Esophagus muscularis mucosa (tissue), 4 donors: ENCODE measurements at places on chromosomes 2 and 18. TPM values are rescaled to one million over a fixed set of nuclear protein-coding genes. Genes with fewer than 3 reads are reported as not detected.

Gene UGT1A3
- not detected for total RNA-seq

Gene SEC11C
- 26.4 TPM for total RNA-seq

Gene ANTXR1
- total RNA-seq = 115 TPM

DNA sequence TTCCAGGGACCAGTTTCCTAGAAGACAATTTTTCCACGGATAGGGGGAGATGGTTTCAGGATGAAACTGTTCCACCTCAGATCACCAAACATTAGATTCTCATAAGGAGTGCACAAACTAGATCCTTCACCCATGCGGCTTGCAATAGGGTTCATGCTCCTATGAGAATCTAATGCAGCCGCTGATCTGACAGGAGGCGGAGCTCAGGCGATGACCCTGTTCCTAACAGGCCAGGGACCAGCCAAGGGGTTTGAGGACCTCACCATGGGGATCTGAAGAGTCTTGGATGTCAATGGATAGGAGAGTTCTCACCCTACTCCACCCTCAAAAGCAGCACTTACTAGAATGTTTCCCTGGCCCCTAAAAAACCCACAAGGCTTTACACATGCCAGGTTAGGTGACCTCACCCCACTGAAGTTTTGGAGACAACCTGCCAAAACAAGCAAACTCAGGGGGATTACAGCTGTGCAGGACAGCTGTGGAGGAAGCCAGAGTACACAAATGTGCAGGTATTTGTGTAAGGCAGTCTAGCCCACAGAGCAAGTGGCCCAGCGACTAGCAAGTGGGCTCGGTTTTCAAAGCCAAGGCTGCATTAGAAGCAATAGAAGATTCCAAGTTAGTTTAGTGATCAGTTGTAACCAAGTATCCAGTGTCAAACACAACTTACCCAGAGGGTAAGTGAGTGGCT, 3.9 kb downstream of the EVA1A start:
- H3K4me3 ChIP-seq = no peak overlapping the region
- peaks cover 17% of the 10 kb centered on the region for H3K4me1 ChIP-seq
- no peak overlapping the region for H3K27ac ChIP-seq
- peak; percentile 83 for DNase-seq
- no peaks in the 10 kb centered on the region for H3K27me3 ChIP-seq

Gene TRIM43
- not detected for total RNA-seq

DNA sequence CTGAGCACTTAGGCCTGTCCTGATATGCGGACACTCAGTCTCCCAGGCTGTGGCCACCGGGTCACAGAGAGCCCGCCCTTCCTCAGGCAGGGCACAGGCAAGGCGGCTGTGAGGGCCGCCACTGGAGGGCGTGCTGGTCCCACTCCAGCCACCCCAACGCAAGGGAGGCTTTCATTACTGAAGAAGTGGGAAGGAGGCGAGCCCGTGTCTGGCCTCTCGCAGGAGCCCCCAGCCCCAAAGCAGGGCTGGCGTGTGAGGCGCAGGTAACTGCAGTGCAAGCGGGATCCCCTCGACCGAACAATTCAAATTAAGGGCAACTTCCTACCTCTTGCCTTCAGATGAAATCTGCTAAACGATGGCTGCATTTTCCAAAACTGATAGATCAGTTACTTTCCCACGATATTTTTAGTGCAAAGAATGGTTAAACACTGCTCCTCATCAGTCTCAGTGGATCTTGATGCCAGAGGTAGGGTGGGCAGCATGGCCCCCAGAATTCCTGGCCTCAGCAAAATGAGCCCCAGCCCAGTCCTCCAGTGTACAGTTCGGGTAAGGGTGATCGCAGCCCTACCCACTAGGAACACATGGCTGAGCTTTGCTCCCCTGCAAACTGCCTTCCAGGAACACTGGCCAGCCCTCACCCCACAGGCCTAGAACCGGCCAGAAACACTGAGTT, 97.2 kb downstream of the SEPTIN10 start:
- no peaks in the 10 kb centered on the region for H3K36me3 ChIP-seq
- H3K4me3 ChIP-seq = no peak overlapping the region
- H3K4me1 ChIP-seq = peaks cover 17% of the 10 kb centered on the region
- DNase-seq = no peak
- H3K27ac ChIP-seq = no peak overlapping the region

DNA sequence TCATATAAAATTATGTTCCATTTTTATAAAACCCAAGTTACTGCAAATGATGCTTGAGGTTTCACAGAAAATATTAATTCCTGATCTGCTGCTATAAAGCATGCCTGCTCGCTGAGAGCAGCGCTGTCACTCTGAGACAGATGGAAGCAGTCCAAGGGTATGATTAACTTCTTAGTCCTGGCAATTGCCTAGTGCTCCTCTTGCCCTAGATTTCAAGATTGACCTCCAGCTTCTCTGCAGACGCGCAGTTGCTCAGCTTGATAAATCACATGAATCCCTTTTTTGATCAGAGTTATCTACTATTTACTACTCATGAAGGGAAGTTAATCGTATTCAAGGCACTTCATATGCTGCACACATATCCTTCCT, 154.6 kb upstream of the REV1 start:
- H3K27me3 ChIP-seq = no peaks in the 10 kb centered on the region
- no peak overlapping the region for H3K27ac ChIP-seq
- DNase-seq = peak; percentile 89
- peaks cover 41% of the 10 kb centered on the region for H3K4me1 ChIP-seq
- no peaks in the 10 kb centered on the region for H3K36me3 ChIP-seq

- no peaks in the 10 kb centered on the region for H3K27me3 ChIP-seq
- peaks cover 75% of the 10 kb centered on the region for H3K4me1 ChIP-seq
- no peak overlapping the region for H3K4me3 ChIP-seq
- H3K27ac ChIP-seq = peak overlapping the region; percentile 49
- no peak for DNase-seq
- no peaks in the 10 kb centered on the region for H3K36me3 ChIP-seq
Observed at GRCh38 chr18:48828691-48829442, 121.9 kb downstream of the SMAD7 start.

Gene CXCR4
- 4.2 TPM for total RNA-seq

DNA sequence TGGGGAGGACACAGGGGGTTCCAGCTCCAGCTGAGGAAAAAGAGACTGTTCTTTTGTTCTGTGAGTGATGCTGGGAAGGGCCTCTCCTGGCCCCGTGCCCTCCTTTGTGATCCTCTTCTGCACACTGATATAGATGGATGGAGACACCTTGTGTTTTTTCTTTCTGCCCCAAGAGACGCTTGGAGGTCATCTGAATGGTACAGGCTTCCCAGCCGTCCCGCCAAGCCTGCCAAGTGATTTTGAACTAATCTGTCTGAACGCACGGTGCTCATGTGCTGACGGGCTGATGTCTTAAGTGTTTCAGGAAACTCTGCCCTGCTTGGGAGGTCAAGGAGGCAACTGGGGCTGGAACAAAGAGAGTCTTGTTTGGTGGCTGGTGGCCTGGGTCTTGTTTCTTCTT, 57.5 kb downstream of the KIF5C start:
- no peaks in the 10 kb centered on the region for H3K27me3 ChIP-seq
- H3K36me3 ChIP-seq = no peaks in the 10 kb centered on the region
- no peak overlapping the region for H3K4me3 ChIP-seq
- H3K4me1 ChIP-seq = no peaks in the 10 kb centered on the region
- DNase-seq = peak; percentile 70
- H3K27ac ChIP-seq = no peak overlapping the region

GRCh38 chr2:15668611-15669305, 77.1 kb downstream of the DDX1 start:
- no peaks in the 10 kb centered on the region for H3K36me3 ChIP-seq
- peaks cover 2% of the 10 kb centered on the region for H3K4me1 ChIP-seq
- H3K27ac ChIP-seq = no peak overlapping the region
- no peak for DNase-seq
- H3K27me3 ChIP-seq = peaks cover 4% of the 10 kb centered on the region
- no peak overlapping the region for H3K4me3 ChIP-seq

GRCh38 chr2:102119255-102119654, 23.3 kb upstream of the IL1R1 start:
- H3K4me1 ChIP-seq = peaks cover 12% of the 10 kb centered on the region
- no peaks in the 10 kb centered on the region for H3K27me3 ChIP-seq
- DNase-seq = no peak
- no peaks in the 10 kb centered on the region for H3K36me3 ChIP-seq
- no peak overlapping the region for H3K27ac ChIP-seq

- peak overlapping the region; percentile 51 for H3K4me3 ChIP-seq
- H3K36me3 ChIP-seq = no peaks in the 10 kb centered on the region
- DNase-seq = no peak
- H3K27ac ChIP-seq = no peak overlapping the region
Observed at GRCh38 chr2:26562811-26563645, 78.1 kb downstream of the CIB4 start.

- H3K27me3 ChIP-seq = no peaks in the 10 kb centered on the region
- no peak overlapping the region for H3K4me3 ChIP-seq
Observed at GRCh38 chr2:65647249-65647842, 214.9 kb upstream of the SPRED2 start.

GRCh38 chr2:191682126-191682525, 4.2 kb downstream of the NABP1 start:
- DNase-seq = no peak
- no peaks in the 10 kb centered on the region for H3K4me1 ChIP-seq
- H3K27ac ChIP-seq = no peak overlapping the region

DNA sequence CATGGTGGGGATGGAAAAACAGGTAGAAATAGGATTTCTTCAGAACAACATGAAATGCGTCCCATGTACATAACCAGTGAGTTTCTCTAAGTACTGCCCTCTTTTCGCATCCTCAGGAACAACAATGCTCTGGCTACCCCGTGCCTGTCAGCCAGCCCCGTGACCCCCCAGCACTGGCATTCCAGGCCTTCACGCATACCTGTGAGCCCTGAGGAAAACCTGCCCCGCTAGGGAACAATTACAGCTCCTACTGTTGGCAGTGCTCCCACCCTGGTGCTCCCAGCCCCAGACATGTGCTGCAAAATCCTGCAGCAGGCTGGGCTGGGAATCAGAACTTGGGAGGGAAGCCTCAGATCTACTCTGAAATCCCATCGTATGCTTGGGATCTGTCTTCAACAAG, 9.1 kb downstream of the SMAD7 start:
- peaks cover 26% of the 10 kb centered on the region for H3K36me3 ChIP-seq
- H3K27ac ChIP-seq = peak overlapping the region; percentile 97
- peaks cover 100% of the 10 kb centered on the region for H3K4me1 ChIP-seq
- no peak for DNase-seq
- no peak overlapping the region for H3K4me3 ChIP-seq
- no peaks in the 10 kb centered on the region for H3K27me3 ChIP-seq

Gene SCN2A
- 0.42 TPM for total RNA-seq

Gene DAPL1
- total RNA-seq = not detected

Gene TUBA4B
- total RNA-seq = not detected

- DNase-seq = no peak
- no peaks in the 10 kb centered on the region for H3K27me3 ChIP-seq
- H3K27ac ChIP-seq = no peak overlapping the region
- H3K4me1 ChIP-seq = no peaks in the 10 kb centered on the region
- H3K4me3 ChIP-seq = no peak overlapping the region
Observed at GRCh38 chr2:71992036-71992435, 155.6 kb downstream of the CYP26B1 start.

DNA sequence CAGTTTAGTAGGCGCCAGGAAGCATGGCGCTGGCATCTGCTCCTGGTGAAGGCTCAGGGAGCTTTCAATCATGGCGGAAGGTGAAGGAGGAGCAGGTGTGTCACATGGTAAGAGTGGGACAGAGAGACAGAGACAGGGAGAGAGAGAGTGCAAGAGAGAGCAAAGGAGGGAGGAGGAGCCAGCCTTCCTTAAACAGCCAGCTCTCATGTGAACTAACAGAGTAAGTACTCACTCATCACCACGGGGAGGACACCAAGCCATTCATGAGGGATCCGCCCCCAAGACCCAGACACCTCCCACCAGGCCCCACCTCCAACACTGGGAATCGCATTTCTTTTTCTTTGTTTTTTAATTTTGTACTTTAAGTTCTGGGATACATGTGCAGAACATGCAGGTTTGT, 40.8 kb upstream of the CLASP1 start:
- H3K4me1 ChIP-seq = peaks cover 13% of the 10 kb centered on the region
- no peak overlapping the region for H3K4me3 ChIP-seq
- no peak overlapping the region for H3K27ac ChIP-seq
- no peak for DNase-seq
- H3K27me3 ChIP-seq = no peaks in the 10 kb centered on the region

DNA sequence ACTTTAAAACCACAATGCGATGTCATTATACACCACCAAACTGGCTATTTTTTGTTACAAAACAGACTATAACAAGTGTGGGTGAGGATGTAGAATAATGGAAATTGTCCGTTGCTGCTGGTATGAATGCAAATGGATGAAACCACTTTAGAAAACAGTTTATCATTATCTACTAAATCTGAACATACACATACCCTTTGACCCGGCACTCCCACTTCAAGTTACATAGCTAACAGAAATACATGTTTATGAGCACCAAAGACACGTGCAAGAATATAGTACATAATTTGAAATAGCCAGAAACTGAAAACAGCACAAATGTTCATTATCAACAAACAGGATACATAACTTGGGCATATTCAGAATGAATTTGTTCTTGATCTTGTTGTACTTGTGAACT, 206.4 kb upstream of the CHAC2 start:
- no peak overlapping the region for H3K27ac ChIP-seq
- no peaks in the 10 kb centered on the region for H3K4me1 ChIP-seq
- H3K27me3 ChIP-seq = no peaks in the 10 kb centered on the region

GRCh38 chr2:157874997-157875640, 1.0 kb downstream of the ACVR1 start:
- H3K27ac ChIP-seq = peak overlapping the region; percentile 94
- H3K36me3 ChIP-seq = no peaks in the 10 kb centered on the region
- no peak for DNase-seq
